ENCODE measurements at places on chromosomes 6 and 20.

- no peak for DNase-seq
Observed at GRCh38 chr20:63158845-63159244, 57.1 kb downstream of the YTHDF1 start.

DNA sequence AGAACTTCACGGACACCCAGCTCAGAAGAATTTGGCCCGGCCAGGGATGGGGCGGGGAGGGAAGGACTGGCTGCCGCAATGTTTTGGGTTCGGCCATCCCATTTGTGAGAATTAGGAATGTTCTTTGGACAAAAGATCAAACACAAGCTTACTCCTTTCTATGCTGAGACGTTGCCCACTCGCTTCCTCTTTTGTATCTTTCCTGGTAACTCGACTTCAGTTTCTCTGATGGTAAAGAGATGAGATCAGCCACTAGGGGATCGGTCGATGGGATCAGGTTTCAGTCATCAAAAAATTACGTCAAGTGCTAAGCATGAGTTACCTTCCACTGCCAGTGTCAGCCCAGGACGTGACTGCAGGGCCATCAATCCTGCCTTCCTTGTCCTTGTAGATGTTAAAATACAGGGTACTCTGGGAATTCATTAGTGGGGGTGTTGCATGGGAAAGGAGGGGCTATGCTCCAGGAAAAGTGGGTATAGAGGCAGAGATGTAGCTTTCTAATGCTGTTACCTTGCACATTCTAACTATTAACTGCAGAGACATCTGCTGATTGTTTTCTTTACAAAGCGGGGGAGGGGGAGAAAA, 190.2 kb downstream of the TSHZ2 start:
- DNase-seq, result peak; percentile 86

DNA sequence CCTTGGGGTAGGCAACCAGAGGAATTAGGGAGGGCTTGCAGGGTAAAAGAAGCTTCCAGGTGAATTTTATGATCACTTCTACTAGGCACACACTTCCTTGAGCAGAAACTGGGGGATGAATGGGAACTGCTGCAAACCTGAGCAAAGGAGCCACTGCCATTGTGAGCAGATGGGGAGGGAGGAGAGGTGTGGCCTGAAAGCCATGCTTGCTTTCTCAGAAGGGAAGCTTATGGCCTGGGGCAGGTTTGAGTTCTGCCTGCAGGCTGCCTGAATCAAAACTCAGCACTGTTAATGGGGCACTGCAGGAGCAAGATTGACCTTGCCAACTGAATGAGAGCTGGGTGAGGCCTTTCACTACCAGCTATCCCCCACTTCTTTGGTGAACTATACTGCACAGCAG, 328.1 kb downstream of the NKAIN2 start:
- no peak for DNase-seq

DNA sequence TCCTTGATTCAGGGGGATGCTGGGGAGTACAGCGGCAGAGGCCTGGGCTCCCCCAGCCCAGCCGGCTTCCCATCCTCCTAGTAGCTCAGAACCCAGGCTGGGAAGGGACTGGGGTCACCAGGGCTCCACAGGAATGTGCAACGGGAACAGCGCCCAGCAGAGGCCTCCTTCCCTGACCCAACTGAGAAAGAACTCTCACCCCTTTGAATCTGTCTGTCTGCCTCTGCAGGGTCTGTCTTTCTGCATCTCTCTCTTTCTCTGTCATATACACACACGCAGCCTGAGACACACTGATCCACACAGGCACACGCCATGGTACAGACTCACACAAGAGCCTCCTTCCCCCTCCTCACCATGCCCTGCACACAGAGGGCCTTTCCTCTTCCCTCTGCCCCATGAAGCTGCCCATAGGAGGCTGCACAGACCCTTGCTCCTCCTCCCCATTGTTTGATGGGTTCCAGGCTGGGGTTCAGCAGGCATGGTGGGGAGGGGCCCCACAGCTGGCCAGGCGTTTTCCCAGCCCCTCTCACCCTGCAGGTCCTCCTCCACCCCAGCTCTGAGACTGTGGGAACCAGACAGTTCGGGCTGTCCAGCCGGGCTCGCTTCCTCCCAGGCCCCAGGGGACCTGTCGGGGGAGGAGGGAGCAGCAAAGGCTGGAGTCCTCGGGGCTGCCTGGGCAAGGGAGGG, 2.8 kb downstream of the FOXS1 start:
- peak; percentile 51 for DNase-seq

- DNase-seq, result no peak
Observed at GRCh38 chr6:93021235-93021915, 398.0 kb downstream of the EPHA7 start.

GRCh38 chr20:17457079-17457478, 74.1 kb downstream of the BFSP1 start:
- no peak for DNase-seq

GRCh38 chr6:90039911-90040310, 145.6 kb downstream of the GJA10 start:
- DNase-seq, result peak; percentile 42

DNA sequence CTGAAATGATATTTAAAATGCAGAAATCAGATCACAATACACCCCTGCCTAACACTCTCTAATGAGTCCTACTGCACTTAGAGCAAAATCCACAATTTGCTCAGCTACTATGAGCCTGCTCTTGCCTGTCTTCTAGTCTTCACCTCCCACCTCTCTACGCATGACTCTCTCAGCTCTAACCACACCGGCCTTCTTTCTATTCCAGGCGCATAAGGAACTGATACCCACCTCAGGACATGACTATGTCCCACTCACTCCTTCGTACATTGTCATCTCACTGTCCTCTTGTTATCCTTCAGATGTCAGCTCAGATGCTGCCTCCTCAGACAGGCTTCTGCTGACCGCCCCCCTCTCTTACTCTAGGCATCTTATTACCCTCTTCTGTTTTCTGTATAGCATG, 201.0 kb upstream of the FLRT3 start:
- DNase-seq, result no peak

DNA sequence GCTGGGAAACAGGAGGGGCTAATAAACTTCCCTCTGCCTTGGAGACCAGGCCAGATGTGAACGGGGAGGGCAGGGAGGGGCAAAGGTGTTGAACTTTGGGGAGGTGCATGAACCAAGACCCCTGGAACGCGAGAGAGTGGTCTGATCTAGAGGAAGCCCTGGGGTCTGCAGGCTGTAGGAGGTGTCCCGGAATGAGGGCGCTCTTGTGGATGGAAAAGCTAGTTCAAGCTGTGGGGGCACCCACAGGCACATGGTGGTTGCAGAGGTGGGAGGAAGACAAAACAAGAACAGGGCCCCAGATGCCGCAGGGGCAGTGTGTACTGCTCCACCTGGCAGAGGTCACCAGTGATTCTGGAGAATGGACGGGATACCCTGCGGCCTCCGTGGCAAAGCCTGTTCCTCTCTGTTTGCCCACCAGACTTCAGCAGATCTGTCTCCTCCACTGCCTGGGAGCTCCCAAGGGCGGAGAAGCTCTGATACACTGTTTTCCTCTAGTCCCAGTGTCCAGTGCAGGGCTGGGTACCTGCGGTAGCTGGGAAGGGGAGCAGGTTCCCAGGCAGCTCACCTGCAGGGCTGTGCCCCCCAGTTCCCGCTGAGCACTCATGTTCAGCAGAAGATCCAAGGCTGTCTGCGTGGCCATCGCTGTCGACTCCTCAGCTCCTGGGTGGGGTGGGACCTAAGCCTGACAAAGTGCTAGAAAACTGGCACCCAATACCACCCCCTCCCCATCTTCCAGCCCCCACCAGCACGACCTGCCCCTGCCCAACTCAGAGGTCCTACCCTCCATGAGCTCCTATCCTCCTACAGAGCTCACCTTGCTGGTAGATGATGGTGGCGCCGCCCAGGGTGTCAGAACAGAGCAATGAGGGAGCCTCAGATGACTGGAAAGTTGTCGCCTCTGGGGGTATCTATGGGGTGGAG, 14.7 kb downstream of the ZNF335 start:
- no peak for DNase-seq

GRCh38 chr6:116036075-116036773, 24.5 kb downstream of the FRK start:
- no peak for DNase-seq

DNA sequence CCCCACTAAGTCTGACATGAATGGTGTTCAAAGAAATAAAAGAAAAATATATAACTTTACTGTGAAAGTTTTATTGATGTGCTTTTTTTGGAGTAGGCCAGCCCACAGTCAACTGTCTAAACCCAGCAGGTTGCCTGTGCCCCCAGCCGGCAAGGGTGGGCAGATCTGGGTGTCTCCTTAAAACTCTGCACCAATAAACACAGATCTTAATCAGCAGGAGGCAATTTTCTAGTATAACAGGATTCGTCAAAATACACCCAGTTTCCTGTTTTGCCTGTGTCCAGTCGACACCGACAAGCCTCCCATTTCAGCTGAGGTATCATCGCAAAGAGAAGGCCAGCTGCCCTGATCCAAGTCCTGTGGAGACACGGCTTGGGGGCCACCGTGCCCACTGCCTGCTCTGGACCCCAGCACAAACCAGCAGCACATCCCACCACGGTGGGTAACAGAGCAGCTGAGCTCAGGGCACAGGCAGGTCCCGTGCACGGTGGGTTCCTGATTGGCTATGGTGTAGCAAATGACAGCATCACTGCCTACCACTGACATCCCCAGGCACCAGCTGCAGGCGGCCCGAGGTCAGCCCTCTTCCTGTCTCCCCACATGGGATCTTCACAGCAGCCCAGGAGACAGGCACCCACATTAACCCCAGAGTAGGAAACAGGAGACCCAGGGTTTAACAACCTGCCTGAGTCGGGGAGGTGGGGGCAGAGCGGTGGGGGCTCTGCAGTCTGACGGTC, 15.7 kb downstream of the BMP7 start:
- DNase-seq, result no peak

DNA sequence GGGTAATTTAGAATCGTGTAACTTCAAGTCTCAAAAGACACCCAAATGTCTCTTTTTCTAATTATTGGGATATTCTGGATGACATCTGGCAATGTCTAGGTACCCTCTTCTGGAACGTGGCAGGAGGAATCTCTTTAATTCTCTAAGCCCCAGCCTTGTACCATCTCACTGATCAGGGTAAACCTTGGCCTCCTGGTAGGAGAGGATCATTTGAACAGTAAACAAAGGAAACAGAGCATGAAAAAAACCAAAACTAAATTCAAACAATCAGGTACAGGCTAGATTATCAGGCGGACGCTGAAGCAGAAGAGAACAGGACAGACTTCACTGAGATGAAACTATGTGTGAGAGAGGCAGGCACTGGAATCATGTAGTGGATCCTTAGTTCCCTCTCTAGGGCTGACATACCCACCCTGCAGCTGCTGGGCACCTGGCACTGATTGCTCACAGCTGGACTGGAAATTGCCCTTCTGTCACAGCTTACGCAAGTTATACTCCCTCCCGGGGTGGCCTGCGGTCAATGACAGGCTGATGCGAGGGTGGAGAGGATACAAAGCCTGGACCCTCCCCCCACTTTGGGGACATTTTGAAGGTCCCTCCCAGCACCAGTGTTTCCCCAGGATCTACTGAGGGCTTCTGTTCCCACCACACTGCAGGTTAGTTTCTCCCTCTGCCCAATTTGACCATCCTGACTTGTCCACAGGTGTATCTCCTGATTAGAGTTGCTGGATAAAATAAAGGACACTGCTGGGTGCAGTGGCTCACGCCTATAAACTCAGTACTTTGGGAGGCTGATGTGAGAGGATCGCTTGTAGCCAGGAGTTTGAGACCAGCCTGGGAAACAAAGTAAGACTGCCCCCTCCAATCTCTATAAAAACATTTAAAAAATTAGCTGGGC, 20.6 kb upstream of the ZBTB24 start:
- DNase-seq, result no peak

- no peak for DNase-seq
Observed at GRCh38 chr20:58260006-58260405, 31.6 kb upstream of the ANKRD60 start.

- DNase-seq, result peak; percentile 1
Observed at GRCh38 chr6:48610846-48611245, 499.8 kb upstream of the PTCHD4 start.

DNA sequence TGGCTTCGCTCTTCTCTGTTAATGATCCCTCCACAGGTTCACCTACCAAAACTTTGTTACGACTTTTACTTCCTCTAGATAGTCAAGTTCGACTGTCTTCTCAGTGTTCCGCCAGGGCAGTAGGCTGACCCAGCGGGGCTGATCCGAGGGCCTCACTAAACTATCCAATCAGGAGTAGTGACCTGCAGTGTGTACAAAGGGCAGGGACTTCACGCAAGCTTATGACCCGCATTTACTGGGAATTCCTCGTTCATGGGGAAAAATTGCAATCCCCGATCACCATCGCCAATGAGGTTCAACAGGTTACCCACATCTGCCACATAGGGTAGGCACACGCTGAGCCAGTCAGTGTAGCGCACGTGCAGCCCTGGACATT, 771.4 kb upstream of the DEFB115 start:
- no peak for DNase-seq

- peak; percentile 42 for DNase-seq
Observed at GRCh38 chr6:79079561-79080041, 1.5 kb upstream of the PHIP start.

DNA sequence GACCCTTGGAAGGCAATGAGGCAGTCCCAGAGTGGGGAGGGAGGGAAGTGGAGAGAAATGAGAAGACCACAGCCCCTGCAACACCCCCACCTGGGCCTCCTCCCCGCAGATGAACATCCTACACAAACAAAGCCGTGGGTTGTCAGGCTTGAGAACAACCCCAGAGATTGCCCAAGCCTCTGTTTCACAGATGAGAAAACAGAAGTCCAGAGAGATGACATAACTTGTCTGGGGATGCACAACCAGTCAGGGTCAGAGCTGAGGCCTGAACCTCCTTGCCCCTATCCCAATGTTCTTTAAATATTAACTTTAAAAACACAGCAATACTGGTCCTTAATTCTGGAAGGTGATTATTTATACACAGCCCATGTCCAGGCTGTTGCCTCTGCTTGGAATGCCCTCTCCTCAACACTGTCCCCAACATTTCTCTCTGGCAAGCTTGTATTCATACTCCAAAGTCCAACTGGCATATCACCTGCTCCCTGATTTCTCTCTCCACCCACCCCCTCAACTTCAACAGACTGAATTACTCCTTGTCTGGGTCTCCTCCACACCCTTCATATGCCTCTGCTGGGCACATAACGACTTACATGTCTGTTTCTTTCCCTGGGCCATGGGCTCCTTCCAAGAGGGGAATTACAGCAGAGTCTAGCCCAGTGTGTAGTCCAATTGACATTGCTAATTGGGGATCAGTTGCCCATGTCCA, 135.5 kb upstream of the LRFN2 start:
- DNase-seq, result peak; percentile 62

DNA sequence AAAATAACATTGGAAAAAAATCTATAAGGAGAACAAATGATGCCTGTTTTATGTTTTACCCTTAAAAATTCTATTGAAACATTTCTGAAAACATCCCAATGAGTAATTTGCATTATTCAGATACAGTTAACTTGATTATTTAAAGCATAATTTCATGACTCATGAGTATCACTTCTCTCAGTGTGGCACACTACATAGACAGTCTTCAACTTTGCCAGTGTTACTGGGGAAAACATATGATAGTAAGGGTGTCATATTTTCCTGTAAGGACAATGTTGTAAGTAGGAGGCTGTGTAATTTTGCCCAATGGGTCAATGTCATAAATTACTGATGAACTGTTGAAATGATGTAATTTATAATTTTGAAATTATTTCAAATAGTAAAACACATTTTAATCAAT, 125.5 kb downstream of the PHACTR1 start:
- DNase-seq, result peak; percentile 8
